ENCODE measurements at places on chromosomes 2 and 18. TPM values are rescaled to one million over a fixed set of nuclear protein-coding genes. Genes with fewer than 3 reads are reported as not detected.

DNA sequence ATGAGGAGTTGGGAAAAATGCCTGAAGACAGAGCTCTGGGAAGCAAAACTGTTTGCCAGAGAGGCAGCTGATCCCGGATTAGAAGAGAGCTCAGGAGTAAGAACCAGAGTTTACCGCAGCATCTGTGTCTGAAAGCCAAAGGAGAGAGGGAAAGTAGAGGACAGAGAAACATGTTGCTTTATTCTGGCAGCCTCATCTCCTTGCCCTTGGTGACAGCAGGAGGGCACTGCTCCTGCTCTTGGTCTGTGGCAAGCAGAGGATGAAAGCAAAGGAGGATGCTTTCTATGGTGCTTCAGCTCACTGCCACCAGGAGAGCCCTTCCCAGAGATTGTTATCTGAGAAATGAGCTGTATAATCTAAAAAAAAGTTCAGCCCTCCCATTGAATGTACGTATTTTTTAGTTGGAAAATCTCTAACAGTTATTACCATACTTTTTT lies 7.7 kb downstream of the SLC1A4 start:
- no peak for DNase-seq

GRCh38 chr2:28155627-28156026 lies 237.0 kb upstream of the FOSL2 start:
- no peak for DNase-seq

- DNase-seq: no peak
Measured at GRCh38 chr18:25990473-25990872, 99.9 kb downstream of the SS18 start.

- no peak for DNase-seq
Measured at GRCh38 chr2:20443276-20443920, 3.5 kb upstream of the RHOB start.

- no peak for DNase-seq
Measured at GRCh38 chr2:69001879-69002278, 11.1 kb upstream of the ANTXR1 start.

DNA sequence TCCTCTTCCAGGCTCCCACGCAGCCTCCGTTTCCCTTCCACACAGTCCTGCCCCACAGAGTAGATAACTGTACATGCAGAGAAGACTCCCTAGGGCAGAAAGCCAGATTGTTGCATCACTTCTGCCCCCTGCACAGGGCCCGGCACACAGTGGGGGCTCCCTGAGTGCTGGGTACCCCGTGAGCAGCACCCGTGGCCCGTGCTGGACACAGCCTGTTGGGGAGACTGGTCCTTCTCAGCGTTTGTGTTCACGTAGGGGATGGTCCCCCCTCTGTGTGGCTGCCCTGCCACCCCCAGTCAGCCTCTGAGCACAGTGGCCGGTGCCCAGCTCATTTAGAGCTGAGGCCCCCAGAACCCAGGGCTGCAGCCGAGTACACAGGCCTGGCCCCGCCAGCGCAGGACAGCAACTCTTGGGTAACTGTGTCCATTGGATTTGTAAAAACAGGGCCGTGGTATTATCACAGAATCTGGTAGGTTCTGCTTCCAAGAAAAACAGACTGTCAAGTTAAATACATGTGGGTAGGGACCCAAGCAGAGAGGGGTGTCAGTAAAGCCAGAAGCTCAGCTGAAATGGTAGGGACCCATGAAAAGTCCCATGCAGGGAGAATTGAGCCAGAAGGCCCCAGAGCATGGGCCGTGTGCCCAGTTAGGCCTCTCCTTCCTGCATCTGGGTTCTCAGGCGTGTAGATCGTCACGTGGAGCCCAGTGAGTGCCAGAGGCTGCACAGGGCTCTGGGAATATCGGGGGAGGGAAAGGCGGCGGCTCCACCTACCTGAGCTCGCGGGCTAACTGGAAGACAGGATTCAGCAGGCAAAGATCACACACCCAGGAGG lies 257.3 kb downstream of the ATAD2B start:
- no peak for DNase-seq

Gene REV1
- total RNA-seq: 48.0 TPM

Gene UGT1A4
- not detected for total RNA-seq

Gene REEP1
- 1.0 TPM for total RNA-seq

GRCh38 chr2:199499005-199499404 lies 41.3 kb upstream of the SATB2 start:
- no peak for DNase-seq

DNA sequence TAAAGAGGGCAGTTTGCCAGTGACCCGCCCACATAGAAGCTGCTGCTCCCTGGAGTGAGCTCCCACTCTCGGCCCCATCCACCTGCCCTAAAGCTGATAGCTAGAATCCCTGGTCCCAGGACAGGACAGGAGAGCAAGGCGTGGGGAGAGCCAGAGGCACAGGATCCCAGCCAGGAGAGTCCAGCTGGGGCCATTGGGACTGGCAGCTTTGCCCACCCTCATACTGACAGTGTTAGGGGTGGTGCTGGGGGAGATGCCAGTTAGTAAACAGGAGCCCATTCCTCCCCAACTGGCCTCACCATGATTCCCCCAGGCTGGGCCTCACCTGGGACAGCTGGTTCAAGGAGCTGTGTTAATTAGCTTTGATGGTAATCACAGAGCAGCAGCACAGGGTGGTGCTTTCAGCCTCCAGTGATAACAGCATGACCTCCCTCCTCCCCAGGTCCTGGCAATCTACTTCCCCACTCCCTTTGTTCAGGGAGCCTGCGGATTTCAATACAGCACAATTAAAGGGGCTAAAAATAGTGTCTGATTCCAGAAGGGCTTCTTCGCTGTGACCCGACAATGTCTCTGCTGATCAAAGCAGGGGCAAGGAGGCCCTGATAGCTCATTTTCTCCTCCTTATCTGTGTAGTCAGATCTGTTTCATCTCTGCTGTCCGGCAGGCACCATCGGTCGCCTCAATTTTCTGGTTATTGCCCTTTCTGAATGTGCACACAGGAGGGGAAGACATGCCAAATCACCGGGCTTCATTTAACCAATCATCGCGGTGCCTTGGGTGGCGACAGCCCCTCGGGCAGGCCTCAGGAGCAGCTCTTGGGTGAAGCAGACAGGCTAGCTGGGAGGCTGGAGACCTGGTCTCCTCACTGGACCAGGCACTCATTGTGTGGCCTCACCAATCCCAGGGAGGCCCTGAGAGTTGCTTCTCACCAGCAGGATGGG lies 119.9 kb upstream of the TEX51 start:
- DNase-seq: no peak

Gene TXNDC2
- not detected for total RNA-seq

GRCh38 chr2:213537579-213537978 lies 253.3 kb downstream of the SPAG16 start:
- DNase-seq: no peak

GRCh38 chr18:13502585-13502984 lies 223.8 kb downstream of the FAM210A start:
- no peak for DNase-seq

DNA sequence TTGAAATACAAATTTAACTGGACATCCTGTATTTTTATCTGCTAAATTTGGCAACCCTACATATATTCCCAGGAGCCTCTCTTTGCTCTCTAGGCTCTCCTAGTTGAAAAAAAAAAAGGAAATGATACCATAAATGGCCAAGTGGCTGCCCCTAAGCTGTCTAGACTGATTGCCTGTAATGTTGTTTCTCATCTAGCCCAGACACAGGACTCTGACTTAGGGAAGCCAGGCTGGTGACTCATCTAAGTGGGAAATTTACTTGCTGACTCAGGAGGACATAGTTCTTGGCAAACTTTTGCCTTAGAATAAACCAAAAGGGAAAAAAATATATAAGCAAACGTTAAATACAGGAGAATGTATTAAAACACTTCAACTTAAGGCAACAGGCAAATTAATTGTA lies 14.6 kb upstream of the ITGAV start:
- no peak for DNase-seq

GRCh38 chr2:16173893-16174692 lies 233.7 kb downstream of the MYCN start:
- DNase-seq: no peak

GRCh38 chr2:100412881-100413321 lies 4.6 kb downstream of the CHST10 start:
- DNase-seq: no peak

Gene RUFY4
- 0.82 TPM for total RNA-seq

DNA sequence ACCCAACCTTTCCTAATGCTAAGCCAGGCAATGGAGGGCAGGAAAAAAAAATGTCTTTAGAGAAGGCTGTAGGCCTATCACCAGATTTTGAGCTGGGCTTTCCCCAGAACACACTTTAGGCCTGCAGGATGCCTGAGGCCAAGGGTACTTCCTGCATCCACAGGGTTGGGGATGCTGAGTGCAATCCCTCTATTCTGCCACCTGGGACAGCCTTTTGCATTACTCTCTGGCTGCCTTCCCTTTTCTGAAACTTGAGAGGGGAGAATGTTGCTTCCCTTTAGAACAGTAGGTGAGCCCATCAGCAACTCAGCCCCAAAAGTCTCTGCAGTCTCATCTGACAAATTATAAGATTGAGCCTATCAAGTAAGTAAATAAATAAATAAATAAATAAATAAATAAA lies 195.2 kb downstream of the SLC8A1 start:
- DNase-seq: no peak

Gene ECEL1
- total RNA-seq: 0.19 TPM

GRCh38 chr18:39871961-39872360 lies 2083.1 kb upstream of the PIK3C3 start:
- DNase-seq: no peak

DNA sequence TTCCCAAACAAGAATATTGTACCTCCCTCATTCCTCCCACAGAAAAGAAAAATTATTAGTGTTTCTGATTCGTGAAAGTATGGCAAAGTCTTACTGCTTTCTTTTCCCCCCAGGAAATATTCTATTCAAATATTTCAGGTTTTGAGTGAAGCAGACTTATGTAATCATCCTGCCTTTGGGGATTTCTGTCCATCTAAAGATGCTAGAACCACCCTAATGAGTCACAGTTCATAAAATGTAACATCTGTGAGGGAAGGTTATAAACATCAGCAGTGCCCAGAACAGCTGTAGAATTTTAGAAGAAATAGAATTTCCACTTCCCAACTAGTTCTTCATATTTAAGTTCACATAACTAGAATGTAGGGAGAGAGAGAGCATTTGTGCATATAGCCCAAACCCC lies 39.0 kb downstream of the EEF1B2 start:
- DNase-seq: no peak

Gene ARHGAP28
- 0.29 TPM for total RNA-seq

GRCh38 chr18:23547846-23548245 lies 38.5 kb downstream of the NPC1 start:
- DNase-seq: no peak

GRCh38 chr2:42913280-42913878 lies 121.0 kb upstream of the HAAO start:
- DNase-seq: no peak

DNA sequence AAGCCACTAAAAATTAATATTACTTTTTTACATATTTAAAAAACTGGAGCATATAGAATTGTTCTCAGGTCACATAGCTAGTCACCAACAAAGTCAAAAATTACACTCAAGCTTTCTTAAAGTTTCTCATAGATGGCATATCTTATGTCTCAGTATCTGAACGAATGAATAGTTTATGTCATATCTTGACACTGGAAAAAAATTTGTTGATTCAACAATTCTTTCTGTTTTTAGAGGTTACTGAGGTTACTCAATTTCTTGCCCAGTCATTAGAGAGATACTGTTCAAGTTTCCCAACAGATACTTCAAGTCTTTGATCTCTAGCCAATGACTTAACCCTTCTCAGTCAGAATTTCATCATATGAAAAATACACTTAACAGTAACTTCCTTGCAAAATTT lies 113.1 kb upstream of the XIRP2 start:
- no peak for DNase-seq

GRCh38 chr18:36321658-36322407 lies 24.3 kb downstream of the FHOD3 start:
- no peak for DNase-seq

DNA sequence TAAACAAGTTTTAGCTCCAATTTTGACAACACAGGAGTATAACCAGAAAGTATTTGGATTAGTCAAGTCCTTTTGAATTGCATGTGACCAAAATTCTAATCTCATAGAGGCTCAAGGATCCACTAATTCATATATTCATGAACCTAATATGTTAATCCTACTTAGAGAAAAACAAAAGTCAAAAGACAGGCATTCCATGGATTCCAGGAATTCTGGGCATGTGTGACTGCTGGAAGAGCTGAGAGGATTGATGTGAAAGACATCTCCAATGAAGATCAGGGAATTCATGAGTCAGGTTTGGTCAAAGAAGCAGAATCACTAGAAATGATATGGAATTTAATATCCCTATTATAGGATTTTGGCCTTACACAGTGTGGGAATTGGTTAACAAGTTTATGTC lies 1494.6 kb upstream of the DDX18 start:
- DNase-seq: no peak

DNA sequence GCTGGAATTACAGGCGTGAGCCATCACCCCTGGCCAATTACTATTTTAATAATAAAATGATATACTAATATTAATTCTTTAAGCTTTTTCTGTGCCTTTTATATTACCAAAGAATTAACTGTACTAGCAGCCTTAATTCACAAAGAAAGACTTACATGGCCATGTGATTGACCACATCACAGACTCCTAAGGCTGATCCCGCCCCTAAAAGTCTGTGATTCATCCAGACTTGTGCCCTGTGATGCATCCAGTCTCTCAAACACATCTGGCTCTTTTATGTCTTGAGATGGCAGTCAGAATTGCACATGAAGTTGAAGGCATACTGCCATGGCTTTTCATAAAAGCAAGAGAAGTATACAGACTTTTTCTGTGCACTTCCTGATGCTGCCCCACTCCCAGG lies 91.7 kb downstream of the DTNA start:
- no peak for DNase-seq

DNA sequence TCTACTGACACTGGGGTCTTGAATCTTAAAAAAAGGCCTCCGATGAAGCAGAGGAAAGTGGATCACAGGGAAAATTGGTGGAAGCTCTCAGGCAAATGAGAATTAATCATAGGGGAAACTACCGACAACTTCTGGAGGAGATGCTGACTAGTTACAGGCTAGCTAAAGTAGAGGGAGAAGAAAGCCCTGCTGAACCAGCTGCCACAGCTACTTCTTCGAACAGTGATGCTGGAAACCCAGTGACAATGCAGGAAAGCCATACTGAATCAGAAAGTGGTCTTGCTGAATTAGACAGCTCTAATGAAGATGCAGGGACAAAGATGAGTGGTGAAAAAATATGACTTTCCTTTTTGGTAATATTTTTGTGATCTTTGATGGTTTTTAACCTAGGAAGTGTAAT lies 44.9 kb upstream of the SLC3A1 start:
- DNase-seq: no peak

DNA sequence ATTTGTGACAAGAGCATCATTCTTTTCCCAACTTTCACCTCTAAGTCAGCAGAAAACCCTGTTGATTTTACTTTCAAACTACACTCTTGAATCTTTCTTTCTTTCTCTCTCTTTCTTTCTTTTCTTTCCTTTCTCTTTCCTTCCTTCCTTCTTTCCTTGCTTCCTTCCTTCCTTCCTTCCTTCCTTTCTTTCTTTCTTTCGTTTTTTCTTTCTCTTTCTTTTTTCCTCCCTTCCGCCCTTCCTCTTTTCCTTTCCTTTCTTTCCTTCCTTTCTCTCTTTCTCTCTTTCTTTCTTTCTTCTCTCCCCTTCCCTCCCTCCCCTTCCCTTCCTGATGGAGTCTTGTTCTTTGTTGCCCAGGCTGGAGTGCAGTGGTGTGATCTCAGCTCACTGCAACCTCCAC lies 649.5 kb downstream of the PLCL1 start:
- no peak for DNase-seq

- DNase-seq: no peak
Measured at GRCh38 chr2:25044990-25045389, 3.1 kb downstream of the EFR3B start.

Data from T-cell (primary cell).